Spleen (tissue), 13 donors: ENCODE measurements at places on chromosomes 6 and 20.

- no peak for DNase-seq
Observed at GRCh38 chr6:167833396-167833763, 6.7 kb downstream of the AFDN start.

GRCh38 chr6:151054306-151054705 lies 185.5 kb upstream of the AKAP12 start:
- no peak for DNase-seq

DNA sequence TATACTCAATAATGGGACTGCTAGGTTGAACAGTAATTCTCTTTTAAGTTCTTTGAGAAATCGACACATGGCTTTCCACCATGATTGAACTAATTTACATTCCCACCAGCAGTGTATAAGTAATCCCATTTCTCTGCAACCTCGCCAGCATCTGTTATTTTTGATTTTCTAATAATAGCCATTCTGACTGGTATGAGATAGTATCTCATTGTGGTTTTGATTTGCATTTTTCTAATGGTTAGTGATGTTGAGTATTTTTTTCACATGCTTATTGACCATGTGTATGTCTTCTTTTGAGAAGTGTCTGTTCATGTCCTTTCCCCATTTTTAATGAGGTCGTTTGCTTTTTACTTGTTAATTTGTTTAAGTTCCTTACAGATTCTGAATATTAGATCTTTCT lies 66.5 kb downstream of the STK4 start:
- DNase-seq: no peak

DNA sequence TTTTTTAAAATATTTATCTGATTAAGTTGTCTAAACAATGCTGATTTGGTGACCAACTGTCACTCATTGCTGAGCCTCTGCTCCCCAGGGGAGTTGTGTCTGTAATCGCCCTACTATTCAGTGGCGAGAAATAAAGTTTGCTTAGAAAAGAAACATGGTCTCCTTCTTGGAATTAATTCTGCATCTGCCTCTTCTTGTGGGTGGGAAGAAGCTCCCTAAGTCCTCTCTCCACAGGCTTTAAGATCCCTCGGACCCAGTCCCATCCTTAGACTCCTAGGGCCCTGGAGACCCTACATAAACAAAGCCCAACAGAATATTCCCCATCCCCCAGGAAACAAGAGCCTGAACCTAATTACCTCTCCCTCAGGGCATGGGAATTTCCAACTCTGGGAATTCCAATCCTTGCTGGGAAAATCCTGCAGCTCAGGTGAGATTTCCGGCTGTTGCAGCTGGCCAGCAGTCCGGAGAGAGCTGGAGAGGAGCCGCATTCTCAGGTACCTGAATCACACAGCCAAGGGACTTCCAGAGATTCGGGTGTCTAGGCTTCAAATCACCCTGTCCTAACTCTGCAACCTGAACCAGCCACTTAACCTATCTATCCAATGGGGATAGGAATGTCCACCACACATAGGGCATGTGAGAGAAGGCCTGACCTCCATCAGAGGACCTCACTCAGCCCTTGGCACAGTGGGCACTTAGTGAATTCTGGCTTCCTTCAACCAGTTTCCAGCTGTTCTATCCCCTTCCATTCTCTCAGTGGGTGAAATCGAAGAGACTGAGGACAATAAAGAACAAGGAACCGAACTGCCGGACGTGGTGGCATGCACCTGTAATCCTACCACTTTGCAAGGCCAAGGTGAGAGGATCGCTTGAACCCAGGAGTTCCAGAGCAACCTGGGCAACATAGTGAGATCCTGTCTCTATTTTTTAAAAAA lies 3.1 kb downstream of the TNF start:
- DNase-seq: peak; percentile 32

GRCh38 chr6:73667798-73668197 lies 14.0 kb upstream of the SLC17A5 start:
- DNase-seq: no peak

DNA sequence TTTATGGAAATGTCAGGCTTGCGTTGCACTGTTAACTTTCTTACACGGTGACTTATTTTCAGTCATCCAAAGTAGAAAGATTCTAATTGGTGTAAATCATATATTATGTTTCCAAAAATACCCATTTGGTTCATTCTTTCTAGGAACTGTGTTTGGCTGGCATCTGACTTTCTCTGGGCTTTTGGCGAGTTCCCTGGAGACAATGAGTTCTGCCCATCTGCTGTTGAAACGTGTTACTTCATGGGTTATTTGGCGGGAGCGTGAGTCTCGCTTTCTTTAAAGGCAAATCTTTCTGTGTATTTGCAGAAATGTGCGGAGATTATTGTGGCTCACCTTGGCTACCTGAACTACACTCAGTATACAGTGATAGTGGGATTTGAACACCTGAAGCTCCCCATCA lies 29.5 kb downstream of the TMEM181 start:
- DNase-seq: no peak

DNA sequence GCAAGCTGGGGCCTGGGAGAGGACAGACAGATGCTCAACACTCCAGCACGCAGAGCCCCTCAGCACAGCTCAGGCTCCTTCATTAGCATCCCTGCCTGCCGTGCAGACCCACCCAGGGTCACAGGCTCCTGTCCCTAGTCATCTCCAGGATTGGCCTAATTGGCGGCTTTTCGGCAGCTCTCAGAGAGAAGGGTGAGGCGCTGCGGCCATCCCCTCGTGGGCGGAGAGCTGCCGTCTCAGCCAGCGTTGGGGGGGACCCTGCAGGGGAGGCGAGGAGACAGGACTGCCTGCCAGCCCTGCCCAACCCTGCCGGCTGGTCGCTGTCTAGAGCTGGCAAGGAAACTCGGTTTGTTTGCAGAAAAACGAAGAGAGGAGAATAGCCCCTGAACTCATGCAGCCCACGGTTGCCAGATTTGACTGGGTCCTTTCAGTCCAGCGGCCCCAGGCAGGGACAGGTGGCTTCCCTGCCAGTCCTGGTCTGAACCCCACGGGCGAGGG lies 26.8 kb downstream of the BHLHE23 start:
- no peak for DNase-seq

DNA sequence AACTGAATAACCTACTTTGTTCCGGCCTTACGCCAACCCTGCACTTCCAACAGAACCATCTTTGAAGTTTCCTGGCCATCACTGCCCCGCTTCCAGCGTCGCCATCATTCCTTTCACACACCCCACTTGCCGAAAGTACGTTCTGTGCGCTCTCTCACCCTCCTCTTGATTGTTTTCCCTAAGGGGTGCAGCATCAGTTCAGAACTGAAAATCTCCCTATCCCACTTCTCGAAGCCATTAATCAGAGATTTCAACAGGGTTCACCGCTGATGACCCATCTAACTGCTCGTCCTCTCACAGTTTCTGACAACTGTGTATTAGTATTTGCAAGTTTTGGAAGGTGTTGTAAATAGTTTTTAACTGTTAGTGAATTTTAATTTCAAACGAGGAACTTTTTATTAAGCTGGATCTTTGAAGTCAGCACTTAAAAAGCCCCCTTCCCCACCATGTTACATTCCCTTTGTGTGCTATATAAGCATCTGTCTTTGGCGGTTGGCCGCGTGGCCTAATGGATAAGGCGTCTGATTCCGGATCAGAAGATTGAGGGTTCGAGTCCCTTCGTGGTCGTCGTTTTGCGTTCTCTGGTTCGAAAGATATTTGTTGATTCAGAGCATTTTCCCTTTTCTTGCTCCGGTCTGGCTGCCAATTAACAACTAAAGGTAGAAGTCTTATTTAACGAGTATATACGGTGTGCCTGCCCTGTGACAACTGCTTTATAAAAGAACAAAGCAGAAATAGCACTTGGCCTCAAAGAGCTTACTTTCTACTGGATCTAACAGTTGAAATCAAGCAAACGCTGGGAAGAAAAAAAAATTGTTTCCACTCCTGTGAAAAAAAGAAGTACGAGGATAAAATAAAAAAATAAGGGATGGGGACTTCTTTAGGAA lies 42.6 kb downstream of the TRIM27 start:
- DNase-seq: no peak

GRCh38 chr6:39200498-39201020 lies 28.7 kb downstream of the KCNK5 start:
- DNase-seq: no peak
